Activated CD8-positive, alpha-beta memory T cell treated with anti-CD3 and anti-CD28 coated beads for 48 hours (primary cell): ENCODE measurements at places on chromosomes 7 and 10.

GRCh38 chr7:138089080-138089901, 13.0 kb downstream of the AKR1D1 start:
- DNase-seq, result no peak

GRCh38 chr10:121865554-121865953, 62.3 kb downstream of the ATE1 start:
- no peak for DNase-seq

- no peak for DNase-seq
Measured at GRCh38 chr10:79333513-79333912, 13.8 kb upstream of the PPIF start.

DNA sequence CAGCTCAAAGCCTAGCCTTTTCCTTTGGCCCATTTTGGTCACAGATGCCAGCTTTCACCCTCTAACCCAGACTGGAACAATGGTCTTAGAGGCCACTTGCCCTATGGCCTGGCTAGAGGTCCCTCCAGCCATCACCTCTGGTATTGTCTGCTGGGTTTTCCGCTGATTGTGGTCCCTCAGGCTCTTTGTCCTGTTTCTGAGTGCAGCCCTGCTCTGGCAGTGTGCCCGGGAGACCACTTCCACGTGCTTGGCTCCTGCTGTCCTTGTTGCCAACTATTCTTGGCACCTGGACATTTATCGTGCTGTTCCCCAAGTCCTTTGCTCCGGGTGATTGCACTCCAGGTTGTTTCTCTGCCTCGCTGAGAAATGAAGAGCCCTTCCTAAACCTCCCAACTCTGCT, 53.3 kb upstream of the FAM180A start:
- DNase-seq, result no peak

DNA sequence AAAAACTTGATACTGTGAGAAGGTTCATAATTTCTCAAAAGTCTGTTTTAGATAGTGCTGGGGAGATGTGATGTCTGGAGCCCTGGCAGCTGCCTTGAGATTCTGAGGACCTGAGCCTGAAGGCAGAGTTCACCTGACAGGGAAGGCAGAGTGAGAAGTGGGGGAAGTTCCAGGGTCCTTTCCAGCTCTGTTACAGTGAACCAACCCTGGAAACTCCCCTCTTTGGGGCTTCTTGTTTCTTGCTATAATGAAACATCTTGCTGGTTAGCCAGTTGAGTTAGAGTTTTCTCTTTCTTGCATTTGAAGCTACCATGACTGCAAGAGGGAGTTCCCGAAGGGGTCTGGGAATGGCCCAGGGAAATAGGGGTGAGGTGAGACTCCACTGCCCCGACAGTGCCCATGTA, 158.9 kb upstream of the TNRC18 start:
- no peak for DNase-seq

GRCh38 chr10:132205650-132206376, 19.1 kb downstream of the DPYSL4 start:
- no peak for DNase-seq

DNA sequence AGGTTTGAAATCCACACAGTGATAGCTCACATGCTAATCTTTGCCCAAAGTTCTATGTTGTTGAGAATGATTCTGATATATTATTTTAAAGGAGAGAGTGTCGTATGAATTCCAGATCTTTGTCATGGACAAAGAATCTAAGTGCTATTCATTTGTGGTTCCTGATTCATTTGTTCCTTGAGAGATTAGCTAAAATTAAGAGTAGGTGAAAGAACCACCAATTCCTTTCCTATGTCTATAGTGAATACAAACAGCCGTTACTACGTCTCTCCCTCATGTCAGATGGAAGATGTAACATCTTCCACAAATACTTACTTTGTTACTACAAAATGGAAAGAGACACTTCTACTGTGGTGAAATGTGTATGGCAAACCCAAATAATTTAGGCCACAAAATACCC, 3.3 kb upstream of the PLXDC2 start:
- DNase-seq, result no peak

DNA sequence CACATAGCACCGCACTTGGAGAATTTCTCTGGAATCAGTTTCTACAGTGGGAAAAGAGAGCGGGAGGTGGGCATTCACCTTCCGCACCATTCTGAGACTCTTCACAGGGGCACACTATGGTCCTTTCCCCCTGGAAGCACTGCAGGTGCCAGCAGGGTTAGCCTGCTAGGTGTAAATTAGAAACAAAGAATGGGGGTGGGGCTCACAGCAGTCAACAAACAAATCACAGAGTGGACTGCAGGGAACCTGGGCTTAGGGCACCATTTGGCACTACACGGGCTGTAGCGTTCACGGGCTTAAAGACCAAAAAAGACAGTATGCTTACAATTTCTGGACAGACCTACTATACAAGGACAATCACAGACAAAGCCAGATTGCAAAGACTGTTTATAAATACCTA, 8.0 kb upstream of the PKD1L1 start:
- DNase-seq, result no peak

DNA sequence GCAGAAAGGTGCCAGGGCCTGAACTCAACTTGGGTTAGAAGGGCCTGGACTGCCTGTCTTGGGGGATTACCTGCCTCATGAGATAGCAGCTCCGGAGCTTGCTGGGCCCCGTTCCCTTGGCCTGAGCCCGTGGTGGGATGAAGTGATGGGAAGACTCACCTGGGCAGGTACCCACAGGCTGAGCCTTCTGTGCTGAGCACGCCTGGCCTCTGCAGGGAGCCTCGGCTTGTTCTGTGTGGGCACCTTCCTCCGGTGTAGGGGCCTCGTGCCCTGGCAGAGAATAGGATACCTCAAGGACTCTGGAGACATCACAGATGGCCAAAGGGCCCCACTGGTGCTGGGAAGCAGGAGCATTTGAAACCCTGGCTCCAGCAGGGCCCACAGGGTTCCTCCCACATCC, 4.5 kb downstream of the ZNF467 start:
- DNase-seq, result no peak

DNA sequence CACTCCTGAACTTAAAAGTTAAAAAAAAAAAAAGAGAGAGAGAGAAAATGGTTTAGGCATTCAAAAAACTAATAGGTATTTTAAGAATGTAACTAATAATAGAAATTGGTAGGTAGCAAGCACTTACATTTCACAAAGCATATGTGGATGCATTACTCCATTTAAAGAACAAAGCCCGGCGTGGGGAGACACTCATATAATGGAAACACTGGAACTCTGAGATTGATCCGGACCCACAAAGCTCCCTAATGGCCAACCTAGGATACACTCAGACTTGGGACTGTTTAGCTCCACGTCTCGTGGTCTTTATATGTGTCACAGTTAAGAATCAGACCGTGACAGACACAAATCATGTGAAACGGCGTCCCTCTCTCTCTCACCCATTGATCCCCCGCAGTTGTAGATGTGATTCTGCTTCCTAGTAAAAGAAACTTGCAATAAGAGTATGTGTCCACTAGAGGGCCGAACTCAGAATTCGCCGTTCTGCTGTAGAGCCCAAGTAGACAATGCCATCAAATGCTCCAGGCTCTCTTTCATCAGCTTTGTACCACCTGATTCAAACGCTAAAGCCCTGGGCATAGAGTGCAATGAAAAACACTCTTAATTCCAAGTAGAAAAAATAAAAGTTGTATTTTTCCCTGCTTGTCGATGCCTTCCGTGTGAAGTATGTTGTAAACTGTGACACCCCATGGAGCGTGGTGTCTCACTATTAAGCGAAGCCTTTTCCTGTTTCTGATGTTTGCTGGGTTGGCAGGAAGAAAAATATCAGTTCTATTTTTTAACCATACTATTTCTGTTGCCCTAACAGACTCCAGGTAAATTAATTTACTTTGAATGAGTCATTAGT, 429.0 kb upstream of the MTPN start:
- DNase-seq, result no peak

DNA sequence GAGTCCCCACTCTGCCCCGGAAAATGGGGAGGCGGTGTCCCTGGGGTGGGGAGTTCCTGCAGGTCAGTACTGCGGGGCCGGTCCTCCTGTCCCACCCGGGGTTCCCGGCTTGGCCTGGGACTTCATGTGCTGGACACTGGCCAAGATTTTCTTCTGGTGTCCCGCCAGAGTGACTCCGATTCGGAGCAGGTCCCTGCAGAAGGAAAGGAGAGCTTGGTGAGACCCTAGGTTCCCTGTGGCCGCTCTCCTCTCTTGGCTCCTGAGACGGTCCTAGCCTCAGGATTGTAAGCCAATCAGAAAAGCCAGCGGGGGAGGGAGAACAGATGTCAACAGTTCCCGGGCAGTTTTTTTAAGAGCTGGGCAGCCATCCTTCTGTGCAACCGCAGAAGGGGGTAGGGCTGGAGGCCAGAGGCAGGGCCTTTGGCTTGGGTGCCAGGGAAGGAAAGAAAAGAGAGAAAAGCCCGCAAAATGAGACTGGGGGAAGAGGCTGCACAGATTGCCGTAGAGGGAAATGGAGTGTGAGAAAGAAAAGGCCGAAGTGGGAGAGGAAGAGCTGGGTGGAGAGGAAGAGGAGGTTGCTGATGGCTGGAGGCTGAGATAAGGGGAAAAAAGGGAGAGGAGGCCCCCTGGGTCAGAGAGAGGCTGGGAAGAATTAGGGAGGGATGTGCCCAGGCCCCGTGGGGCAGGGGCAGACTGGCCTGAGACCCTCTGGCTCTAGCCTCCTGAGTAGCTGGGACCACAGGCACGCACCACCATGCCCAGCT, 23.7 kb downstream of the EPHB4 start:
- DNase-seq, result no peak

DNA sequence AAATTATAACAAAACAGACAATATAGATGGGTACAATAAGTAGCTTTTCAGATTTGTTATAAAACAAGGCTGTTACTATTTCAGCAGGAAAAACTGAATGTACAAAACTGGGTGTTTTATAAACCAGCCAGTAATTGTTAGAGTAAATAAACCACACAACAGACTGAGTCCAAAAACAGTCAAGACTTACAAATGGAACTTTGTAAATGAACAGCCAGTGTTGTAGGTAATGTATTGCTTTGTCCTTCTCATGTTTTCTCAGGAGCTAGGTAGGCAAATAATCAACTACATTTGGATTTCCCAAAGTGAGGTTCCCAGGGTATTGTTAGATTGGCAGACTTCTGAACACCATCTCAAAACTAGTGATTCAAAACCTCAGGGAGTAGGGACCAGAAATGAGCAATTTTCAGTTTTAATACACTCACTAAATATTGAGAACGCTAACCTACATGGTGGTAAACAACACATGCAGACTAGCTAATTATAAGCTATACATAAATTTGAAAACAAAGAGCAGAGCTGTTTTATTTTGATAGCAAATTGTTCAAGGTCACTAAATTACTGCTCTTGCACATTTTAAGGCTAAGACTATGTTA, 36.2 kb downstream of the HERPUD2 start:
- DNase-seq, result no peak

DNA sequence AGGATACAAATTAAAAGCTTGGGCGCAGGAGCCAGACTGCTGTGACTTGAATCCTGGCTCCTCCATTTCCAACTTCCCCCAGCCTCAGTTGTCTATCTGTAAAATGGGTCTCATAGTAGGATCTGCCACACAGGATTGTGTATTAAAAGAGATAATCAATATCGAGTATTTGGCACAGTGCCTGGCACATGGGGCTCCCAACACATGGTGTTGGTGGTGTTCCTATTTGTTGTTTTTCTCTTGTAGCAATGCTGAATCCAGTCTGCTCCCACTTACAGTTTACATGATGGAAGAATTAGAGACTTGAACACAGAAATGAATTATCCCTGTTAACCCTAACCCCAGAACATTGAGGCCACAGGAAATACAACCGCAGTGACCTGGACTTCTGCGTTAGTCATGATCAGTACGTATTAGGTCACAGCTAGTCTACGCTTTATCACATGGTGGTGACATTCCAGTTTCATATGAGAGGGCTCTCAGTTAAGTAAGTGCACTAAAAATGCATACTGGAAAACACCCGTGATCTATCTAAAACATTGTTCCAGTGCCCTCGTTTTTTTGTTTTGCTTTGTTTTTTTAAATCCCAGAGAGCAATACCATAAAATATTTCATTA, 169.5 kb upstream of the KLF14 start:
- no peak for DNase-seq

- DNase-seq, result no peak
Measured at GRCh38 chr7:12436896-12437535, 33.4 kb upstream of the VWDE start.

- DNase-seq, result no peak
Measured at GRCh38 chr10:71840177-71840957, 10.7 kb downstream of the PSAP start.
